Activated CD4-positive, alpha-beta T cell treated with anti-CD3 and anti-CD28 coated beads, Interleukin-2, amount 10 ng/mL, durations not matched to agents 24 days and 14 days (primary cell): ENCODE measurements at places on chromosomes 11 and 22.

DNA sequence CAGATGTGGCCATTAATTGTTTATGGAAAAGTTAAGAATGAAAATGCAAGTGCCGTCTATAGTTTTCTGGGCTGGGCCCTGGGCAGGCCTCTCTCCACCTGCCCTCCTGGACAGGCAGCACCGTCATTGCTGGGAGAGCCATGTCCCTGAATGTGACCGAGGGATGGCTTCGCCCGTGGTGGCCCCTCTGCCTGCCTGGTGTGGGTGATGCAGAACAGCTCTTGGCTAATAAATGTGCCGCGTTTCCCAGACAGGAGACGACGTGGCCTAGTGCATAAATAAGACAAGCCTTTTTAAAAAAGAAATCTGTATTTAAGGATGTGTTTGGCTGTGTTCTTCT, 407.3 kb downstream of the TBC1D22A start:
- DNase-seq: no peak

- no peak for DNase-seq
Measured at GRCh38 chr11:45001466-45002165, 50.9 kb upstream of the TP53I11 start.

DNA sequence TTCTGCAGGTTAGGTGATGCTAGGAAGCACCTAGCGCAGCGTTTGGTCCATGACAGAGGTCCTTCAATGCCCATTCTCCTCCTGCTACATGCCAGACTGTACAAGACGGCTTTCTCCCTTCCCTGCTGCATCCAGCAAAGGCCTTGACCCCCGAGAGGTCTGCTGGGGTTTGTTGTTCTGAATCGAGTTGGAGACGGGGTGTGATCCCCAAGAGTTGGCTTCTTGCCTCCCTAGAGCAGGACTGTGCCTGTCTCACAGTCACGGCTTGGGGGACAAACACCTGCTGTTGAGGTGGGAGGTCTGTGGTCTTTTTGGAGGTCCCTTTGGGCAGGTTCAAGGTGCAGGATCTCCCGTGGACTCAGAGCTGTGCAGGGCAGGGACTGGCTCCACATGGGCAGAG, 352.3 kb upstream of the B3GAT1 start:
- no peak for DNase-seq

- DNase-seq: no peak
Measured at GRCh38 chr11:88849368-88849767, 216.4 kb downstream of the GRM5 start.

DNA sequence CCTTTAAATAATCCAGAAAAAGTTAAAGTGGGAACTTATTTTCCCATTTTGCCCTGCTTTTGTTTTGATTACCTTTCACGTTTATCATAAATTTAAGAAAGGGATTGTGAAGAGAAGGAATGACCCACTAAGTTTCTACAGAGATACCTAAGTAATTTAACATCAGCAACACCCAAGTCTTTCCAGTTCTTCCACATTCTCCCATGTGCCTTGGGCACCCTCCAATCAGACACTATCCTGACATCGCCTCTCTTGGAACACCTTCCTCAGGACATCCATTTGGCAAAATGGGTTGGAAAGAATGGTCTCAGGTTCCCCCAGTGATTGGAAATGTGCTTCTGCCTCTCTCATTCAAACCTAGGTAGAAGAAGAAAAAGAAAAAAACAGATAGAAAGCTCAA, 6.3 kb downstream of the BBOX1 start:
- no peak for DNase-seq

- no peak for DNase-seq
Measured at GRCh38 chr11:79708319-79708932, 267.6 kb upstream of the TENM4 start.

GRCh38 chr22:41217553-41218157, 12.5 kb downstream of the L3MBTL2 start:
- peak; percentile 87 for DNase-seq
